ENCODE measurements at places on chromosomes 4 and X.

DNA sequence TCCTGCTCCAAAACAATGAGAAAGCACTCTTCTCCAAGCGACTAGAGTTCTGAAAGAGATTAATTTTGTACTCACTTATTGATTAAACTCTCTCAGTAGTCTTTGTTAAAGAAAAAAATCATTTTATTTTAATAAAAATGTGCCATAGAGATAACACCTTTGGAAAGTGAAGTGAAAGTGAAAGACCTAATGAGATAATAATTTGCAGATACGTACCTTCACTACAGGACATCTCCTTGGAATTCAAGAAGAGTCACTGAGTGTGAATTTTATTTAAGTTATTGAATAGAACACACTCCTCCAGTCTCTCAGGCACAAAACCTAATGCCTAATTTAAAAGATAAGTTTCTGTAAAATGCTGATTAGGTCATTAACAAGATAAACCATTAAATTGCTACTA is 1070.6 kb upstream of the GRID2 start:
- no peak for DNase-seq

- DNase-seq: peak; percentile 58
These were observed 108.0 kb downstream of the TMEM131L start for GRCh38 chr4:153573881-153574802.

DNA sequence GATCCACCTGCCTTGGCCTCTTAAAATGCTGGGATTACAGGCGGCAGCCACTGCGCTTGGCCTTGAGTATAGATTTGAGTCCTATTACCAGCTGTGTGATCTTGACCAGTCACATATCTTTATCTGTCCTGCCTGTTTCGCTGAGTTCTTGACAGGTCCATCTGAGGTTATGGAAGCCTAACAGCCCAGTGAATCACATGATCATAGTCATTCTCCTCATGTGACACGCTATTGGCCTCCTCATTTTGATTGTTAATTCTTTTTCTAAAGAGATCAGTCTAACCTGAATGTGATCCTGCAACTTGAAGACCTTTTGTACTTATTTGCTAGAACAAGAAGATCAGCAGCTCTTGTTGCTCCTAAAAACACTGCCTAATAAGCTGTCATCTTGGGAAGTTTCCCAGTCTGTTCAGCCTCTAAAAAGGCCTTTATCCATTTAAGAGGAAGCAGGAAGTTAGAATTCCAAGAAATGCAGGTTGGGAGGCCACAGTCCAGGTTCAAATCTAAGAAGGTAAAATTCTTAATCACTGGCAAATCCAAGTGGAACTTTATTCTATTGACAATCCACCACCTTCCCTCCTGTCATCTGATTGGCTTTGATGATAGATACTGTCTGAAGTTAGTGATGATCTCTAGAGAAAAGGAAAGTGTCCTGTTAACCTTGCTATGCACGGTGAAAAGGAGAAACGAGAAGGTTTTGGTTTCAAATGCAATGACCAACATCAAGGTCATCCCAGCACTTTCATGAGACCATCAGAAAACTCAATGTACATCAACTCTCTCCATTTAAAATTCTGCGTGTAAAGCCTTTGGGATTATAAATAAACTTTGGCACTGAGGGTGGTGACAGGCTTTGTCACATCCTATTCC is 86.9 kb downstream of the CHRNA9 start:
- no peak for DNase-seq

GRCh38 chr4:140697709-140698560 is 58.2 kb downstream of the TBC1D9 start:
- DNase-seq: no peak

GRCh38 chrX:11787564-11787963 is 29.5 kb downstream of the MSL3 start:
- peak; percentile 90 for DNase-seq

GRCh38 chr4:112073181-112073580 is 72.1 kb upstream of the FAM241A start:
- DNase-seq: no peak

- DNase-seq: no peak
These were observed 45.7 kb downstream of the GPAT3 start for GRCh38 chr4:83581411-83582288.

DNA sequence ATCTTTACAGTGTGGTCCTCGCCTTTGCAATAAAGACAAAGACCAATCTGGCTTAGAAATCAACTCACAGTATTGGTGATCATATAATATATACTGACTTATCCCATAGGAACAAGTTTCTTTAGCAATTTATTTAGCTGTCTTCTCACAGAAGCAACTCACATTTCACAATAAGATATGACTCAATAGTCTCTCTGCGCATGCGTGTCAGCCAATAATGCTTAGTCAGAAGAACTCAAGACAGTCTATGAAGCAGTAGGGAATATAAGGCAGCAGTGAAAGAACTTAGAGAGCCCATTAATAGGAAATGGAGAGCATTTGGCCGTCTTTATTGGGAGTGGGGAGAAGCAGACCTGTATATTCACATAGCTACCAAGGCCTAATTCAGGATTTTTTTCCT is 216.7 kb downstream of the IL13RA2 start:
- DNase-seq: no peak

DNA sequence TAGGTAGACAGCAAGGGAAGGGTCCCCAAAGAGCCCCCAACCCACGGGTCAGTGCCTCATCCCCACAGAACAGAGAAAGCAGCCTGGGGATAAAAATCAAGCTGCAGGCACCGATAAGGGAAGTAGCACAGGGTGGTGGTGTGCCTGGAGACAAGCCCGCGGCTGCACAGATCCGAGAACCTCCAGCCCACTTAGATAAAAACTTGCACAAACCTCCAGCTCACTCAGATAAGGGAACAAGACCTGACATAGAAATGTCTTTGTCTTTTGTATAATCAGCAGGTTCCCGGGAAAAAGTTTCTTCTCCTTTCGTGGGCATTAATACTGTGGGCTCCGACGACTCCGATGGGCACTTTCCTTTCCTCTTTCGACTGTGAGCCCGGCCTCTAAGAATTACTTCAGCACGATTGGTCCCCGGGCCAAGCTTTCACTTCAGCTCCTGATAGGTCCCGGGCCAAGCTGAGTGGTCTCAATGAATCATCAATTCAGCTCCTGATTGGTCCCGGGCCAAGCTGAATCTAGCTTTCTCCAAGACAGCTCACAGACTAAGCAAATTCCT is 32.4 kb downstream of the PRDX4 start:
- peak; percentile 47 for DNase-seq

GRCh38 chrX:16851421-16851820 is 18.7 kb downstream of the RBBP7 start:
- DNase-seq: no peak

DNA sequence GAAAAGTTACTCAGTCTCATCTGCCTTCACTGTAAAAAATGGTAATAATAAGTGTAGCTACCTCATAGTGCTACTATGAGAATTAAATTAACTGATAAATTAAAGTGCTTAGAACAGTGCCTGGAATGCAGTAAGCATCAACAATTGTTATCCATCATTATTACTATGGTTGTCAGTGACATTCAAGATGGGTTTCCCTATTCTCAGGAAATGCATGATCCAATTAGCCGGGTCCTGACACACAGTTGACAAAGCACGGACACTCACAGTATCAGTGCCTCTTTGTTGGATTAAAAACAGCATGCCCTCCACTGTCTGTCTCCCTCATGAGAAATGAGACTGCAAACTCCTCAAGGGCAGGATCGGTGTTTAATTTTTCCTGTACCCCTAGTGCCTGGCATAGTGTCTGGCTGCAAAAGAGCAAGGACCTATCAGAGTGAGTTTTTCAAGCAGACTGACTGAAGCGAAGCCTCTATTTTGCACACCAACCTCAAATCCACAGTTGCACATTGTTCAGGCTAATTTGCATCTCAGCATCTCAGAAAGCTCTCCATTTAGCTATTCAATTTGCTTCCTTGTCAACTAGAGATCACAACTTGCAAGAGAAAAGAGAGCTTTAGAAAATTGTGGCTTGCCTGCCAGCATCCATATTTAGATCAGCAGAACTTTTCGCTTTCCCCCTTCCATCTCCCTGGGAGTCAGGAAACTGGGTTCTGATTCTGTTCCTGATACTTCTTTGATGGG is 122.9 kb downstream of the LDB2 start:
- no peak for DNase-seq

DNA sequence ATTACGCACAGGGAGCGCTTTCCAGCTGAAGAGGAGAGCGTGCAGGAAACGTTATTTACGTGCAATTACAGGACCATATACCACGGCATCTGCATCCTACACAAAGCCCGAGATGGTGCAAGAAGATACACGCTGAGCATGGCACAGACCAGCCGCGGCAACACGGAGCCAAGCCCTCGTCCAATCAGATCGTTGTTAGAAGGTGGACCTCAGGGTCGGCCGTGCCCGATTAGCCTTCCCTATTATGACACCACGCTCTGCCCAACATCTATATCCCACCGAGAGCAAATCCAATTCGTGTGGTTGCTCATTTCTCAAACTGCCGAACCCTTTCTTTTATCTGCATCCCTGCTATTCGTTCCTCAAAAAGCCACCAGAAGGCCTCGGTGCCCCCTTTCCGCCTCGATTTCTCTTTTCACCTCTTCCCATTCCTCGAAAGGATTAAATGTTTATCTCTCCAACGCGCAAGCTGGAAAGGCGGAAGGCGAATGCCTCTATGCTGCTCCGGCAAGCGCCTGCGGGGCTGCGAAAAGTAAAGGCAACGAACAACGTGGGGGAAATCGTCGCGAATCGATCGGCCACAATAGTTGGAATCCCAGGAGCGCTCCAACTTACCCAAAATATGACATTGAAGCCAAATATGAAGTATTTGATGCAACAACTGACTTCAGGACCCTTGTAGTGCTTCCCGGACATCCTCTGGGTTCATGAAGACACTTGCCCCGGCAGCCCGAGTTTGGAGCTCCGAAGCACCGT is 702 bp downstream of the TSPAN5 start:
- DNase-seq: peak; percentile 65

GRCh38 chrX:80708781-80709180 is 100.9 kb downstream of the BRWD3 start:
- no peak for DNase-seq

DNA sequence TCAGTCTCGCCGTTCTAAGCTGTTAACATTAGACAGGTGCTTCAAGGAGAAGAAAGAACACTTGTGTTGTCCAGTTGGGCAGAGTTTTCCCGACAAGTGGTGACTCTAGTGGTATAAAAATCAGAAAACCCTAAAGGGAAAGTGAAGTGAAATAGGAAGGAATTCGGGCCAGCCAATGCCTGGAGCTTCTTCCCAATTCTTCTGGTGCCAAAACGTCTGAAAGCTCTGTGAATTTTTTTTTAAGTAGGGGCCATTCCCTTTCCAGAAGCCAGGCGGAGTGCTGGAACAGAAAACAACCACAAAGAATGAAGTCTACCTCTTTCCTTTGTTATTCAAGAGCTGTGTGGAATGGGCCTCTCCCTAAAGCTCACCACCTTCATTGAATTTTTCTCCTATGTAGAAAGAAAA is 43.1 kb upstream of the PPARGC1A start:
- DNase-seq: no peak

- no peak for DNase-seq
These were observed 91.0 kb upstream of the PPP1R2C start for GRCh38 chrX:42869011-42869410.

DNA sequence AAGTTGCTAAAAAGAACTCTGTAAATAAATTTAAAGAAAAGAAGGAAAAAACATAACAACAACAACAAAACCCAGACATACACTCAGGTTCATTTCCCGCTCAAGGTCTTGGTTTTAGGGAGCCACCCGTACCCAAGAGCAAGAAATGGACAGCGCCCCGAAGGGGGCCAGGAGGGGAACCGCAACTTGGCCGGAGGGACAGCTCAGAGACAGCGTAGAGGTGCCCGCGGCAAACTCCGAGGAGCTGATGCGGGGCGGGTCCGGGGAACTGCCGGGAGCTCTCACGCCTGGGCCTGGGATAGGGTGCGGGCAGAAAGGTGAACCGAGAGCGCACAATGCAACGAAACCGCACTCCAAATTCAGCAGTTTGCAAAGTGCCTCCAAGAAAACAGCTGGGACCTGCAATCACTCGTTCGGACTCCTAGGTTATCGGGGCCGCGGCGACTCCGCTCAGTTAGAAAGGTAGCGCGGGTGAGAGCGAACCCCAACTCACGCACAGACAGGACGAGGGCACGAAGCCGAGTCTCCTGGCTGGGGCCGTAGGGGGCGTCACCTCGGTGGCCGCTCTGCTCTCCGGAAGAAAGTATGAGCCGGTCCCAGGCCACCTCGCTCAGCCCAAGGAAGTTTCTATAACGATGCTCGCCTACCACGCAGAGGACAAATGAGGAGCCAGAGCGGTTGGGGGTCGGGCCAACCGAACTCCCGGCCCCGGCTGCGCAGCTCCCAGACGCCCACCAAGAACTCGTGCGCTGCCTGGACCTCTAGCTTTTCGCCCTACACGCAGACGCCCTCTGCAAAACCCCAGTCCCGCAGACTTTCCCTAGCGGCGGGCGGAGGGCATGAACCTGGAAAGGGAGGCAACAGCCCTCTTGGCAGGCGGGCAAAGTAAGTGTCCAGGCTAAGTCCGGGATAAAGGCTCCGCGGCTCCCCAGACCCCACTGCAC is 1.4 kb downstream of the NDNF start:
- DNase-seq: peak; percentile 52

DNA sequence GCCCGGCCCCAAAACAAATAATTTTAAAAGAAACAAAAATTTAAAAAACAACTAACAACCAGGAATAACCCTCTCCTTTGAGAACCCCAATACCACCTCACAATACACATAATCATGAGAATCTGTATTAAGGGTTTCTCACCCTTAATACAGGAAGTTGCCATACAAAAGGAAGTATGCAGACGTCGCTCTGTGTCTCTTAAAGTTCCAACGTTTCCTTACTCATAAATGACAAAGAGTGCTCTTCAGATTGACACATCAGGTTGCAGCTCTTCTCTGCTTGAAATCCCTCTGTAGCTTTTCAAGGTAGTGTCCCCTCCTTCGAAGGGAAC is 73.9 kb upstream of the IRF2 start:
- DNase-seq: no peak

DNA sequence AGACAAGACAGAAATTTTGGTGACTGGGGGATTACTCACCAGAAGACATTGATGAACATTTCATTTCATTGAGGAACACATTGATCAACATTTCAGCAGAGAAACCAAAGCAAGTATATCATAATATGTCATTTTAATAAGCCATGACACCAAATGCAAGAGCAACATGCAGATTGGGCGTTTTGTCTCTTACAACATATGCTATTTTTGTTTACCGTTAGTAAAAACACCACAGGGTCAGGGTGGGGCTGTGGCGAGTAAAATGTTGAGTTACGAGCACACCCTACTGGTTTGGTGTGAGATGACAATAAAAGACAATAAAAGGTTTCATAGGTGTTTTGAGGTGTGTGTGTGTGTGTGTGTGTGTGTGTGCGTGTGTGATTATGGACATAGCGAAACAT is 294.5 kb downstream of the PDGFC start:
- no peak for DNase-seq

GRCh38 chrX:149908727-149909126 is 20.6 kb upstream of the HSFX4 start:
- DNase-seq: no peak

Data from activated T-cell treated with anti-CD3 and anti-CD28 coated beads, Interleukin-2, amount 50 U/mL, for 48 hours (primary cell).